Frontal cortex (tissue), 4 donors: ENCODE measurements at places on chromosomes 3 and 15. TPM values are rescaled to one million over a fixed set of nuclear protein-coding genes. Genes with fewer than 3 reads are reported as not detected.

The ITGA11 gene
- total RNA-seq = 2.0 TPM

The SEMA6D gene
- total RNA-seq = 49.3 TPM

The LMAN1L gene
- not detected for total RNA-seq

The SPATA12 gene
- total RNA-seq = not detected

The MAP6D1 gene
- 3.3 TPM for total RNA-seq

The MUC4 gene
- 0.41 TPM for total RNA-seq

The PAK6 gene
- total RNA-seq = 11.8 TPM

The ADAMTS9 gene
- 24.1 TPM for total RNA-seq

The HMCES gene
- 21.6 TPM for total RNA-seq

The GOLGA8J gene
- not detected for total RNA-seq

The STRIT1 gene
- total RNA-seq = 0.82 TPM

The IGSF11 gene
- total RNA-seq = 10.2 TPM

The RTP4 gene
- not detected for total RNA-seq

The GAP43 gene
- total RNA-seq = 289 TPM

The C3orf52 gene
- total RNA-seq = 0.41 TPM

The GOLGA6B gene
- total RNA-seq = not detected

The CKMT1B gene
- total RNA-seq = 7.7 TPM

The CYP1A2 gene
- total RNA-seq = not detected

The DPPA2 gene
- not detected for total RNA-seq

The ZNF502 gene
- 14.3 TPM for total RNA-seq

The TMEM202 gene
- total RNA-seq = not detected

The MYLK gene
- 6.1 TPM for total RNA-seq

The CSPG4 gene
- 4.5 TPM for total RNA-seq

The LYZL4 gene
- total RNA-seq = not detected

The SLC22A14 gene
- under 0.01 TPM for total RNA-seq

The RPL22L1 gene
- total RNA-seq = 25.3 TPM

The SLCO3A1 gene
- 9.8 TPM for total RNA-seq
